ENCODE measurements at places on chromosomes 3 and 15. TPM values are rescaled to one million over a fixed set of nuclear protein-coding genes. Genes with fewer than 3 reads are reported as not detected.

The MAP2K1 gene
- 37.7 TPM for total RNA-seq

The TADA3 gene
- total RNA-seq = 71.0 TPM

The GOLGA6L7 gene
- total RNA-seq = not detected

The LOXL1 gene
- 130 TPM for total RNA-seq

The SPTSSB gene
- not detected for total RNA-seq

The GCNT3 gene
- 0.23 TPM for total RNA-seq

The FILIP1L gene
- total RNA-seq = 8.5 TPM

The CASR gene
- total RNA-seq = not detected

The CCR1 gene
- total RNA-seq = not detected

The NGLY1 gene
- total RNA-seq = 16.1 TPM

The GCSAM gene
- total RNA-seq = not detected
